Tongue (tissue), 3 donors: ENCODE measurements at places on chromosomes 13 and 19.

GRCh38 chr19:7856109-7856591 is 18.0 kb downstream of the PRR36 start:
- no peak for DNase-seq

DNA sequence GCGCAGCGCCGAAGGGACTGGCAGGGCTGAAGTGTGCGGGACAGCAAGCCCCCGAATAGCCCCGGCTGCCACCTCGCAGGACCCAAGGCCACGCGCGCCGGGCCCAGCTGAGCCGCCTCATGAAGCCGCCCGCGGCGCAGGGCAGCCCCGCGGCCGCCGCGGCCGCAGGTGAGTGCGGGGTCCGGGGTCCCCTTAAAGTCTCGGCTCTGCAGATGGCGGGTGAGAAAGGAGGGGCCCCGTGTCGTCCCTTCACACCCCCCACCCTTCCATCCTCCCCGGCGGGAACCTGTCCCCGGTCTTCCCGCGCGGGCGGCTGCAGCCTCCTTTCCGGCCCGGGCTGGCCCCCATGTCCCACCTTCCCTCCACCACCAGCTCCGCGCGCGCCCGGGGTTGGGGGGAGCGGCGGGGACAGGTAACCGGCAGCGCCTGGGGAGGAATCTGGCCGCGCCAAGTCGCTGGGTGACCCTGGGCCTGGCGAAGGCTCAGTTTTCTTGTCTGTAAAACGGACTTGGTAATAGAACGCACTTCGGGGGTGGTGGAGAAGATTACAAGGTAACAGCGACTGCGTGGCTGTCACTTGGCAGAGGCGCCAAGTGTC is 338 bp downstream of the RGCC start:
- peak; percentile 19 for DNase-seq

- DNase-seq = no peak
Observed at GRCh38 chr13:35917942-35918645, 213.1 kb downstream of the DCLK1 start.

GRCh38 chr19:28882818-28883217 is 330.1 kb downstream of the UQCRFS1 start:
- DNase-seq = no peak

DNA sequence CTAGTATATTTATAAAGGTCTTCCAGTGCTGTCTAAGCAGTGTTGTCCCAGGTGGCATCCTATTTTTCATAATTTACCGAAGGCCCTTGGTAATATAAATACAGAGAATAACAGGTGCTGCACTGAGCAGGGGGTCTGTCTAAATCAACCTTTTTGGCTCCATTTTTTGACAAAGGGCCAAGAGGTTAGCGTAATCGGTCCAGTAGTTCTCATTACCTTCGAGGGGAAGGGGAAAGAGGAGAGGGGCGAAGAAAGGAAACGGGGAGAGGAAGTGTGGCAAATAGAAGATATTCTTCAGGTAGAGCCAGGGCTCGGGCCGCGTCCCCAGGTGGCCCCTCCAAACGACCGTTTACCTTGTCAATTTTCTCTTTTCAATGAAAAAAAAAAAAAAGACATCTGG is 749 bp upstream of the PAN3 start:
- peak; percentile 60 for DNase-seq

GRCh38 chr19:52922841-52923777 is at the start of gene ZNF888:
ZNF888 (minus strand) TSS chr19:52923428; CDS start chr19:52917873, 5,555 bp downstream.
- DNase-seq = peak; percentile 91

DNA sequence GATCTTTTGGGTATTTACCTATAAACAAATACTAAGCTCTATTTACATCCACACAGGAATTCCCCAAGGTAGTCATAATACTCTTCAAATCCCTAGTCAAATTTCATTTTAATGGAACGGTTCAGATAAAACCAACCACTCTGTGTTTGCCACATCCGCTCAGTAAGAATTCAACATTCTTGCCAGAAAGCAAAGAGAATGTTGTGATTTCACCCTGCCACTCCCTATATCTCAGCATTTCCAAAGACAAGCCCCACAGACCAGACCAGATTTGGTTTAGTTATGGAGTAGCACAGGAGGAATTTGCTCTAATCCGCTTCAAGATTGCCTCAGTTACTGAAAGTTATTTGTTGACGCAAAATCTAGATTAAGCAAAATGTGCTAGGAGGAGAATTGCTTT is 105.6 kb upstream of the SERP2 start:
- no peak for DNase-seq

- DNase-seq = no peak
Observed at GRCh38 chr19:7397687-7398086, 49.0 kb downstream of the ARHGEF18 start.

DNA sequence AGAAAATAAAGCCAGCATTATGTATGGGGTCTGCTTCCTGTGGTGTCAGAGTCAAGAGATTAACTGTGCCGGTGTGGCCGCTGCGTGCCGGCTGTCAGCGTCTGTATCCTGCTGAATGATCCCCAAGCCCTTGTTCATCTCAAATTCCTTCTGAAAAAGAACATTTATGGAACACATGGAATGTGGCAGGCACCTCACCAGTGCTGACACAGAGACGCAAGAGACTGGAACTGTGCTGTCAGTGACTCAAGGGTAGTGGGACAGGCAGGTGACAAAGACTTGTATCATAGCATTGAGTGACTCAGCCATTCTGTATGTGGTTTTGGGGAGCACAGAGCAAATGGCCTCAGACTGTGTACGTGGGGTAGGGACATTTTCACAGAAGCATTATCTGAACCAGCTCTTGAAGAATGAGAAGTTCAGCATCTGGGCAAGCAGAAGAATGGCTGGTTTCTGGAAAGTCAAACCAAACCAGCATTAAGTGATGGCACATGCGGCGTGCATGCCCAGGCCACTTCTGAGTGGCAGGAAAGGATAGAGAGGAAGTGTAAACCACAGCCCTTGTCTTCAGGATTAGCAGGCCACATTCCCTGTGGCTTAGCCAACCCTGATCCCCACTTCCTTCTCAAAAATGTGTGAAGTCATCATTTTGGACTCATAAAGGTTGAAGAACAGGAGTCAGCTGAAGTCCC is 54.0 kb upstream of the IRS2 start:
- peak; percentile 69 for DNase-seq

DNA sequence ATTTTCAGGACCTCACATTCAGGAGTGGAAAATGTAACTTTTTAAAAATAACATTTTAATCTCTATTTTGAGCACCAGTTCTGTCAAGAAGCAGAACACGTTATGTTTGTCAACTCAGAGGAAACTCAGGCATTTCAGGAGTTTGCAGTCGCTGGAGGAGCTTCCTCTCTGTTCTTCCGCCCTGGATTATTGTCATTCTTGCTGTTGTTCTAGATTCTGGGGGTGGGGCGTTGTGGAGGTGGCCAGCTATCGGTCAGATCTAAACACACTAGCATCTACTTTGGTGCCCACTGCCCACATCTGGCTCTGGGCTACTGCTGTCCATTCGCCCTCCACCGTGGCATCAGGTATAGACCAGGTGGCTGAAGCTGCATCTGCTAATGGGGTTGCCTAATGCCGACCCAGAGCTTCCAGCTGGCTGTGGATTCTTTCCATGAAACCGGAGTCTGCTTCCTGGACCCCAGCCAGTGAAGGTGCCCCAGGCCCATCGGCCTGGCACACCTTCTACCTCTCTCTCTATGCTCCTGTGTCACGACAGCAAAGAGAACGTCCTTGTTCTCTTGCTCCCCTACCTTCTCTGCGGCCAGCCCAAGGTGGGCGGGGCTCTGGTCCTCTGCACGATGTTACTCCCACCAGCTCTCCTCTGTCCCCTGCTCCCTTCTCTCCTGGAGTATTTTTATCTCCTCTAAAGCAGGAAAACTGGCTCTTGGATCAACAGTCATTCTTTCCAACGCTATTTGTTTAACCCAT is 36.7 kb upstream of the DGKH start:
- DNase-seq = peak; percentile 21

DNA sequence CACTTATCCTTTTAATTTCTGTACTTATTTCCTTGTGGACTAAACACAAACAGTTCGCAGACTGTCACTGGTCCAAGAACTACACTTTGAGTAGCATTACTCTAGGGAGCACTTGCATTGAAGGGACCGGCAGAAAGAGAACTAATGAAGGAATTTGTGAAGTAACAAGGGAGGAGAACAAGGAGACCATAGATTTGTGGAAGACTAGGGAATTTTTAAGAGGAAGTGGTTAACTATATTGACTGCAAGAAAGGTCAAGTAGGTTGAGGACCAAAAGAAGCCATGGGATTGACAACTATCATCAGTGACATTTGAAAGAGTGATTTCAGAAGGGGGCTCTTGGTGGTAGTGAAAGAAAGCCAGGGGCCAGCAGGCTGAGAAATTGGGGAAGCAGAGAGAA is 4.0 kb upstream of the RB1 start:
- DNase-seq = no peak

- no peak for DNase-seq
Observed at GRCh38 chr13:84207509-84207908, 325.2 kb upstream of the SLITRK1 start.

- DNase-seq = no peak
Observed at GRCh38 chr19:58388175-58388526, 1.1 kb downstream of the RPS5 start.
